Stimulated activated CD4-positive, alpha-beta T cell treated with anti-CD3 and anti-CD28 coated beads, Interleukin-1b, Interleukin-23, amount 100 ng/mL, for 4 hours (primary cell): ENCODE measurements at places on chromosomes 6 and 20.
A peak's percentile ranks its signal among the peaks of the same experiment; 100 is the strongest.

- DNase-seq, result no peak
These were observed 738.1 kb downstream of the HDGFL1 start for GRCh38 chr6:23307516-23307915.

- no peak for DNase-seq
These were observed 9.9 kb downstream of the ADIG start for GRCh38 chr20:38590676-38591473.

- DNase-seq, result peak; percentile 37
These were observed at the start of gene KCNQ5 for GRCh38 chr6:72621291-72622093. KCNQ5 (plus strand) TSS chr6:72622064.

DNA sequence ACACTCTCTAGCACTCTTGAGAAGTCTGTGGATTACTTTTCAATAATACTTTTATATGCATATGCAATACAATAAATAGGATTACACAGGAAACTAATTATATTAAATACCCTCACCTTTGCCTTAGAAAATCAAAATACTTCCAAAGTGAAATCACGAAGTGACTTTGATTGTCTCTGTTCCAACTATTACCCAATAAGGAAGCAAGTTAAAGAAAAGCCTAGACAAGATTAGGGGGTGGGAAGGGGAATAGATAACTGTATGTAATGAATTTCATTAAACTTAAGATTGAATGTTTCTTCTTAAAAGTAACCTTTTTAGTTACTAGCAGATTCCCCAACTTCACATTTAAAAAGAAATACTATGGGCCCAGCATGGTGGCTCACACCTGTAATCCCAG lies 66.6 kb upstream of the SOX4 start:
- no peak for DNase-seq

- DNase-seq, result no peak
These were observed 1.6 kb downstream of the RAET1G start for GRCh38 chr6:149921361-149921760.

DNA sequence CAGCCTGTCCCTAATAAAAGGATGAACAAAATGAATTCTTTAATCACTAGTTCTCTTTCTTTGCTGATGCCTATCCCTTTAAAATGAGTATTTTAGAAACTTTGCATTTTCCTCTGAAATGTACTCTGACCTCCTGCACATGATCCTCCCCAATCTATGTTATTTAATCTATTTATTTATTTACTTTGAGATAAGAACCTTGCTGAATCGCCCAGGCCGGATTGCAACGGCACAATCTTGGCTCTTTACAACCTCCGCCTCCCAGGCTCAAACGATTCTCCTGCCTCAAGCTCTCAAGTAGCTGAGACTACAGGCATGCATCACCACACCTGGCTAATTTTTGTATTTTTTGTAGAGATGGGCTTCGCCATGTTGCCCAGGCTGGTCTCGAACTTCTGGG lies 27.9 kb downstream of the ADTRP start:
- no peak for DNase-seq

DNA sequence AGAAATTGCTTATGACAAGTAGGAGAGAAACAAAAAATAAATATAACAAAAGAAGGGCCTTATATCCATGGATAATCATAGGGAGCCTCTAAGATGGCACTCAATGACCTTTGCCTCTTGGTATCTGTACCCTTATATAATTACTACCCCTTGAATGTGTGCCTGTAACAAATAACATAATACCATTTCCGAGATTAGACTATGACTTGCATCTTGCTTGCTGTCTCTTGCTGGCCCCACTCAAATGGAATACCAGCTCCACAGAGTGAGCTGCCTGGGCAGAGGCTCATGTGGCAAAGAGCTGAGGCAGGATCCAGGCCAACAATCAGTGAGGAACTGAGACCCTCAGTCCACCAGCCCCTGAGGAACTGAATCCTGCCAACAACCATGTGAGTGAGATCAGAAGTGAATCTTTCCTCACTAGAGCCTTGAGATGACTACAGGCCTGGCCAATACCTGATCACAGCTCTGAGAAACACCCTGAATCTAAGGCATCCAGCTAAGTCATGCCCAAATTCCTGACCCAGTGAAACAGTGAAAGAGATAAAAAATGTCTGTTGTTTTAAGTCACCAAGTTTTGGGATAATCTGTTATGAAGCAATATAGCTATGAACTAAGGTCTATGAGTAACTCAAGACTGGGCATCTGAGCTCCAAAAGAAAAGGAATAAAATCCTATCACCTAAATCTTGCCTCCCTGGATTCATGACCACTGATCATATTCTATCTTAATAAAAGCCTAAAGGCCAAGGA lies 5.5 kb downstream of the KATNA1 start:
- no peak for DNase-seq

DNA sequence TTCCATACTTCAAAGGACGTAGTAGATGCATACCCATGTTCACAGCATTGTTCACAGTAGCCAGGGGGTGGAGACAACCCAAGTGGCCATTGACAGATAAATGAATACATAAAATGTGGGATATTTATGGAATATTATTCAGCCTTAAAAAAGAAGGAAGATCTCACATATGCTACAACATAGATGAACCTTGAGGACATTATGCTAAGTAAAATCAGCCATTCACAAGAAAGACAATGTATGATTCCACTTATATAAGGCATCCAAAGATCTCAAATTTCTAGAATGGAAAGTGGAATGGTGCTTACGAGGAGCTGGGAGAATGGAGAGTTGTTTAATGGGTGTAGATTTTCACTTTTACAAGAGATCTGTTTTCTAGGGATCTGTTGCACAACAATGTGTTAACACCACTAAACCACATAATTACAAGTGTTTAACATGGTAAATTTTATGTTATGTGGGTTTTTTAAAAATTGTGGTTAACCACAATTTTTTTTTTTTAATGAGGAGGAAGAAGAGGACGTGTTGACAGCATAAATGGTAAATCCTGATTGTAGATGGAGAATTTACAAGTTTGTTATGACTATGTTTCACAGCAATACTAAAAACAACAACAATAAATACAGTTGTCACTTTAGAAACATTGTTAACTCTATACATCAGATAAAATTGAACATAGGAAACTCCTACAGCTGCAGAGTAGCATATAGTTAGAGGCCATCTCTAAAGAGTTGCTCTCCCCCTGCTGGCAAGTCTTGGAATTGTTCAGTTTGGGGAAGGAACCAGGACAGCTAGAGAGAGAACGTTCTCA lies 41.6 kb downstream of the CCN2 start:
- DNase-seq, result peak; percentile 70

DNA sequence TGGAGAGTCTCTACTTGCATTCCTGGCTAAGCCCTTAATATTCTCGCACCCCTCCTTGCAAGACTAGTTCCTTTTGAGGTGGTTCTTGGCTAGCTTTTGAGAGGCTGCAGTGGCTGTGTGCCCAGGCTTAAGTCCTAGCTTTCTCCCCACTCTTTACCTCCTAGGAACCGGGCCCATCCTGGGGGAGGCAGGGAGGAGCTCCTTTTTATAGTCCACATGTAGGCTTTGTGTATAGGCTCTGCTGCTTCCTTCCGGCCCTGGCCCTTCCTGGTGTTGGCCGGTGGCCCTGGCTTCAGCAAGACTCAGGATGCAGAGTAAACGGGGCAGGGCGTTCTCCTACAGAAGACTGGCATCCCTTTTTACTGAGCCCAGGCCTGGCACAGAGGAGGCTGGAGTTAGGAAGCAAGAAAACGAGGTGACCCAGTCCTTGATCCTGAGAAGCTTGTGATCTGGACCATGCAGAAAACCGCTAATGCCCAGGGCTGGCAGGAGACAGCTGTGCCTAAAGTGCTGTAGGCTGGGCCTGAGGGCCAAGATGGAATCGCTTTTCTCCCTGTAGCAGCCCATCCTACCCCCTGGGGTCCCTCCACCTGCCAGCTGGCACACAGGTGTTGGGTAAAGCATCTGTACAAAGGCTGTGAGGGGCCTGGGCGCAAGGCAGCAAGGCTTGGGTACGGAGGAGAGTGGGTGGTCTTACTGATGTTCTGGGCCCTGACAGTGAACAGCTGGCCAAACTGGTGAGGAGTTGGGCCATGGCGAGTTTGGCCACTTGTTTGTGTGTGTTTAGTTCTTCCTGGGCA lies 8.7 kb downstream of the PLCG1 start:
- no peak for DNase-seq

DNA sequence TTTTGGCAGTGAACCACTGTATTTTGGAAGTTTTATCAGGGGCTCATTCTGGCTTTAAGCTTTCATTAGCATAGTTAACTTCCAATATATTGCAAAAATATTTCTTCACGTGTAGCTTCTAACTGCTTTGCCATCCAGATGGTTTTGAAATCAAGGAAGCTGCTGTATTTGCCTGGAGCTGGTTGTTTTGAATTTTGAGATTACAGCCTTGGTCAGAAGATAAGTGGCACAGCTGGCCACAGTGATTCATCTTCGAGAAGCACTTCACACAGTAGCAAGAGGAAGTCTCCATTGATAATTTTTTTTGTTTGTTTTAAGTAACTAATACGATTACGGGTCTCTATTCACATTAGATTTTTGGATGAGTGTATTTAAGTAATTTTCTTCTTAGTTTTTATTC lies 3.8 kb downstream of the APCDD1L start:
- no peak for DNase-seq

DNA sequence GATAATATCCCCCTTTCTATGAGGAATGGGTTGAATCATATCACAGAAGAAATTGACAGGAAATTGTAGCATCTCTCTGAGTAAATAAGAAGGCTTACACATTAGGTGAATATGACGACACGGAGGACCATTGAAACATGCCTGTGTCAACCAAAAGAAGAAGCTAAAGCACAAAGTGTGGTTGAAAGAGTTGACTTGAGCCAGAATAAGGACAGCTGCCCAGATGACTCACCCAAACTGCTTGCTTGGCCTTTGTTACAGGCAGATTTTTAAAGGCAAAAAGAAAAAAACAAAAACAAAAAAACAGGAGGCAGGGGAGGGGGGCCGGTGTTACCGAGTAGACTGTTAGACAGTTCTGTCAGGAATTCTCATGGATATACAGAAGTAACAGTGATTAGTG lies 129.8 kb upstream of the EDN1 start:
- no peak for DNase-seq

GRCh38 chr6:100726666-100727065 lies 154.5 kb downstream of the ASCC3 start:
- DNase-seq, result no peak

- no peak for DNase-seq
These were observed 32.7 kb upstream of the KATNA1 start for GRCh38 chr6:149681209-149681608.

- no peak for DNase-seq
These were observed 120.2 kb downstream of the QRSL1 start for GRCh38 chr6:106749609-106750008.

DNA sequence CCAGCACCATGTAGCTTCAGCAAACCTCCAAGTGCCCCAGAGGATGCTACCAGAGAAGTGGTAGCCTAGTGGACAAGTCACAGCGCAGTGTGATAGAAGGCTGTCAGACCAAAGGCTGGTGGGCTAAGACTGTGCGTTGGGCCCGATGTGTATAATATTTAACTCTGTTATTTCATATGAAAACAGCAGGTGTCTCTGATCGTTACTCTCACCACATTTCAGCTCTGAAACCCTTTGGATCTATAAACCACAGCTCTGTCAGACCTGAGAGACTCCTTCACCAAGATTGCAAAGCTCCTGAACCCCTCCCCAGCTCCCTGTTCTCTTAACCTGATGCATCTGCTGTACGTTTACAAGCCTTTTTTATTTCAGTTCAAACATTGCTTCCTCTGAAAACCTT lies 43.8 kb downstream of the ISM1 start:
- DNase-seq, result no peak

DNA sequence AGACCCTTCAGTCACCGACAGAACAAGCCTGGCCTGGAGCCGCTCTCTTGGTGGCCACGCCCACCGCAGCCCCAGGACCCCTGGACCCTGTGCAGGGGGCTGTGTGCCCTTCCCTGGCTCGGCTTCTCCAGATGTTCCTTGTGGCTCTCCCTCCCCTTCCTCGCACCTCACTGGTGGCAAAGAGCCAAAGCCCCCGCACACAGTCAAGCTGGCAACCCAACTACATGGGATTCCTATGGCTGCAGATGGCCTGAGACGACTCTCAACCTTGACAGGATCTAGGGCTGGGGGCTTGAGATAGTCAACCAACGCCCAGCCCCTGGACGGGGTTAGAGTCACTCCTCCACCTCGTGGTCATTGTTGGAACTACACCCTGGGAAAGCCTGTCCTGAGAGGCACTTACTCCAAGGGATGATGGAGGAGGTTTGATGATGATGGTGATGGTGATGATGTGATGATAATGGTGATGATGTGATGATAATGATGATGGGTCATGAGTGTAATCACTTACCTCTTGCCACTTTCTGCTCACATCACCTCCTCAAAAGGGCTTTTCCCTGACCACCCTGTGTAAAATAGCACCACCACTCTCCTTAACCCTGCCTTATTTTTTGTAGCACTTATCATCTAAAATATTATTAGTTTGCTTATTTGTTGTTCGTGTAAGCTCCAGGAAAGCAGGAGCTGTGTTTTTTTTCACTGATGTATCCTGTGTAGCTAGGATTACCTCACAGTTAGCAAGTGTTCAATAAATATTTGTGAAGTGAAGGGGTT lies 278.4 kb downstream of the LRFN2 start:
- DNase-seq, result peak; percentile 29
